C1 segment of cervical spinal cord (tissue), 14 donors: ENCODE measurements at places on chromosomes 5 and 9.

GRCh38 chr9:133492061-133493021 is 13.4 kb upstream of the SLC2A6 start:
- DNase-seq: no peak

- DNase-seq: no peak
These were observed 199.8 kb upstream of the FBXL7 start for GRCh38 chr5:15300141-15300540.

DNA sequence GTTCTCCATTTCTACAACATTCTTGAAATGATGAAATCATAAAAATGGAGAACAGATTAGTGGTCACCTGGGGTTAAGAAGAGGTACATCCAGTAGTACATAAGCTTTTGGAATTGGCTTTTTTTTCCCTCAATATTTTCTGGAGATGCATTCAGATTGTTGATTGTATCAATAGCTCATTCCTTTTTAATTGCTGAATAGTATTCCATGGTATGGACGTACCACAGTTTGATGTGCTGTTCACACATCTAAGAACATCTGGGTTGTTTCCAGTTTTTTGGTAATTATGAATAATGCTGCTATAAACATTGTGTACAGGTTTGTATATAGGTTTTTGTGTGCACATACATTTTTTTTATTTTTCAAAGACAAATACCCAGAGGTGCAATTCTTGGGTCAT is 130.0 kb downstream of the PPP2R2B start:
- DNase-seq: no peak

- no peak for DNase-seq
These were observed 316.8 kb downstream of the MLLT3 start for GRCh38 chr9:20305452-20305851.

DNA sequence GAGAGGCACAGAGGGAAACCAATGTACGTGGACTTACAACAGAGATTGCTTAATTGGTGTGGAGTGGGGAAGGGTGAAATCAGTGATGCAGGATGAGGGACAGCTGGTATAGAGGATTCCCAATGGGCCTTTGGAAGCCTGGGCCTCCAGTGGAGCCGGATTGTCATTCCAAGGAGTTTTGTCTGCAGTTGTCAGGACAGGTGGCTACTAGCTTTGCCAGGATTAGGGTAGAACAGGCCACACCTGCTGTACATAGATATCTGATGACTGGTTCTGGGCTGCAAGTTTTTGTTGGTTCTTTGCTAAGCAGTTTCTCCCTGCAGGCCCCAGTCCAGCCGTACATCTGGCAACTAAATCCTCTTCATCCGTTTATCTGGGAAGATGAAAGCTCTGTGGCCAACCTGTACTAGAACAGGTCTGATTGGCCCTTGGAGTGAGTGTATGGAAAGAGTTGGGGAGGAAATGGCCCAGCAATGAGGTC is 4.2 kb downstream of the SKP2 start:
- no peak for DNase-seq

- no peak for DNase-seq
These were observed 78.8 kb downstream of the GADD45G start for GRCh38 chr9:89683626-89684025.

DNA sequence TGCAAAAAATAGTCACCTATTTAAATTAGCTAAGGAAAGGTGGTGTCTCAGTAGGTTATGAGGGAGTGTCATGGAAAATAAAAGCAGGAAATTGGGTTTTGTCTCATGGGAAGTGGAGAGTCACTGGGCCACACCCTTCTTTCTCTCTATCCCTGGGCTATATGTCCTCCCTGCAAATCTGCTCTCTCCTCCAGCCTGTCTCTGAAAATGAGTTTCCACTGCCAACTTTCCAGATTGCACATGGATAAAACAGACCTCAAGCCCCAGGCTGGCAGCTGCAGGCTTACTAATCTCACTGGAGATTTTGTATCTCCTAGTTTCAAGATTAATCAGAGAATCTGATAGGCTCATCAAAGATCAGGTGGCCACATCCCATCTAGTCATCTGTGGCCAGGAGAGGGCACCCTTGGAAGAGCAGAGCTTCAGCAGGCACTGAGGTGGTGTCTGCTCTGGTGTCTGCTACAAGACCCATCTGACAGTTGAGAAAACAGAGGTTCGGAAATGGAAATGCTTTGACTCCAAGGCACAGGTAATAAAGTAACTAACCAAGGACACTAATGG is 178.9 kb downstream of the MSX2 start:
- no peak for DNase-seq

- no peak for DNase-seq
These were observed 151.0 kb upstream of the RFX3 start for GRCh38 chr9:3676766-3677165.

GRCh38 chr9:92151691-92152393 is 36.6 kb upstream of the SPTLC1 start:
- peak; percentile 26 for DNase-seq

GRCh38 chr5:60887746-60888145 is 43.7 kb upstream of the ELOVL7 start:
- no peak for DNase-seq

- no peak for DNase-seq
These were observed 31.4 kb upstream of the LPCAT1 start for GRCh38 chr5:1555011-1555807.

- DNase-seq: no peak
These were observed 137.3 kb upstream of the SGCD start for GRCh38 chr5:156189628-156190027.

- DNase-seq: no peak
These were observed 627.9 kb upstream of the RORB start for GRCh38 chr9:73869264-73869663.

DNA sequence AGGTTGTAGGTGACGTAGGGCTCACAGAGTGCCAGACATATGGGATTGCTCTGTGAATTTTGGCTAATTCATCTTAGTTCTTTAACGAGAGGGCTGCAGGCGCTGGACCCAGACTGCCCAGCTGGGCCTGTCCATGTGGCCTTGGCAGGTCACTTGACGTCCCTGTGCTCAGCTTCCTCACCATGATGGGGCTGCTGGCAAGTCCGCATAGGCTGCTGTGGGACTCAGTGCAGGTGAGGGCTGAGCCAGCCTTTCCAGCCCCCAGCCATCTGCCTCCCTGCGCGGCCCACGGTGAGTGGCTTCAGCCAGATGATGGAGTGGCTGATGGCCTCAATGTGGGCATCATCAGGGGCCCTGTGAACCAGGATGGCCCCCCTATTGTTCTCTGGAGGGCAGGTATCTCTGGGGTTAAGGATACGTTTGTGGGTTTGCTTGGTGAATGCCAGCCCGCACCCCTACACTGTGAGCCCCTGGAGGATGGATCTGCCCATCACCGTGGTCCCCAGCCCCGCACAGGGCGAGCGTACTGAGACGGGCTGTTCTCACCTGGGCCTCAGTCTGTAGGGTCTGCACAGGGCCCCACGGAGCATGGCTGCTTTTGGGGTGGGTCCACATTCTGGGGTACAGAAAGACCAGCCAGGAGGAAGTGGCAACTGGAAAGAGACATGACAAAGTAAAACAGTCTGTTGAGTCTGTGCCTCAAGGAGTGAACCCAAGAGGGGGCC is 3.7 kb downstream of the CARD19 start:
- DNase-seq: no peak

DNA sequence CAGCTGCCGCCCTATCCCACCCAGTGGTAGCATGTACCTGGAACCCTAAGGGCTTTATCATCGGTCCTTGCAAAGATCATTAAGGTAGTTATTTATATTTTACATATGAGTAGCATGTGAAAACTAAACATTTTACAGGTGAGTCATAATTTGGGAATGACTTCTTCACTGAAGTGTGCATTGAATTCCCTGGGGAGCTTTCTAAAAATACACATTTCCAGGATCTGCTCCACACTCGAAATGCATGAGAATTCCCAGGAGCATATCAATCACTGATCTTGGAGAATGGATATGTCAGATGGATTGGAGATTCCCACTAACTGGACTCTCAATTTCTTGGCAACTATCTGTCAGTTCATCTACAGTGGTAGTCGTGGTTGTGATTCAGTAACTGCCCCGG is 717.5 kb downstream of the IRX1 start:
- DNase-seq: no peak

- no peak for DNase-seq
These were observed 16.8 kb downstream of the CCT5 start for GRCh38 chr5:10266839-10267238.

GRCh38 chr9:75823151-75823550 is 67.3 kb upstream of the PCSK5 start:
- no peak for DNase-seq

DNA sequence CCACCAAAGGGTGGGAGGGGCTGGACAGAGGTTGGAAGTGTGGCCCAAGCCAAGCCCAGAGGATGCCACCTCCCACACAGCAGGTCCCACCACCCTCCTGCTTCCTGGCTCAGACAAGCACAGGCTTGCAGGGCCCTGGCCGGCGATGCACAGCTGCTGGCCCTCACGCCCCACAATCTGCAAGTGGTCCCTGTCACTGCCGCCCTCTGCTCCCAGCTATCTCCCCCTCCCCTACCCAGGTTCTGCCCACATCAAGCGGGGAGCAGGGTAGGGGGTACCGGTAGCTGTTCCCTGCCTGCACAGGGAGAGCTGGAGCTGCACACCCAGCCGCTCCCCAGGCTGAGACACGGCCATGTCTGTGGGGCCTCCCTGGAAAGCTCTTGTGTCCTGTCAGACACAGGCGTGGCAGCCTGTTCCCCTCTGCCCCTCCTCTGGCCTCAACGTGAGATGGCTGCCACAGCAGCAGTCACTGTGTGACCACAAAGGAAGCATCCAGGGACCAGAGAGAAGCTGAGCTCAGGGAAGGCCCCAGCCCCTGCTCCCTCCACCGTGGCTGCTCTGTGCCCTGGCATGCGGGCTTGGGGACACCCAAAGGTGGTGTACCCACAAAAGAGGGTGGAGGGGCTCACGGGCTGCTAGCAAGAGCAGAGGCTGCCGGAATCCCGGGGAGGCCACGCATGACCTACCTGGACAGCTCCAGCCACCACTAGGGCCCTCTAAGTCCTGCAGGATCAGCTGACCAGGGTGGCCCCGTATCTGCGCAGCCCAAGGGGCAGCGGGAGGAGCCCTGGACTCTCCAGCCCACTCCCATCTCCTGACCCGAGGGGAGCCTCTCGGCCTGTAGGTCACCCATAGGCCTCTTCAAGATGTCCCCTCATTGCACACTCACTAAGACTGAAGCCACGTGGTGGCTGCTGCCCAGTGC is 10.9 kb upstream of the ZDHHC11 start:
- DNase-seq: no peak

- DNase-seq: no peak
These were observed 477.0 kb downstream of the CCDC171 start for GRCh38 chr9:16029796-16030363.

DNA sequence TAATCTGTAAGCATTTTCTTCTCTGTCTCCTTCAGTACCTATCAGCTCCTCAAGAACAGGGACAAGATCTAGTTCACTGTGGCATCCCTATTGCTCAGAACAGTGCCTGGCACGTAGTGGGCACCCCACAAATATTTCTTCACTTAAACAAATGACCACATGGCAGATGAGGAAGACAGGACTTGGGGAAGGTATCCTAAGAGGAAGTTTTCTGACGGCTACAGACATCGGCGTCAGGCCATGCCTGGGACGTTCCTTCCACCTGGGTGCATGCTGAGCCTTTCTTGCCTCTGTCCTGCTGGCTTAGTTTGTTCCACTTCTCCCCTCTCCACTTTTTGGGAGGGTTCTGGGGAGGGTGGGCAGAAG is 60.2 kb downstream of the NEURL1B start:
- no peak for DNase-seq

DNA sequence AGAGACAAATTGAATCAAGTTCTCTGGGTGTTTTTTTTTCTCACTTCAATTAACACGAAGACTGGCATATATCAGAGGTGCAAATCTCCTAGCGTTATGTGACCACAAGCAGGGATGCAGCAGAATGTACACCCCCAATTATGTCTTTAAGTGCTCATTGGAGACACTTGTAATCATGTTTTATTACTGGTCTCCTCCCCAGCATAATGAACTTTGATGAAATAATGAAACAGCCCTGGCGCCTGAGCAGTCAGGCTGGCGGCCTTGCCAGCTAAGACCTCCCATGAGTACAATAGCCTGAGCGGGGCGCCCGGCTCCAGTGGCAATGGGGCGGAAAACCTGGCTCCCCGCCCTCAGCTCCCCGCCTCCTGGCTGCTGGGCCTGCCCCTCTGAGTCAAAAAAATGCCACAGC is 209.4 kb upstream of the MSX2 start:
- peak; percentile 41 for DNase-seq

- no peak for DNase-seq
These were observed 372.7 kb upstream of the PTGER4 start for GRCh38 chr5:40306869-40307487.

DNA sequence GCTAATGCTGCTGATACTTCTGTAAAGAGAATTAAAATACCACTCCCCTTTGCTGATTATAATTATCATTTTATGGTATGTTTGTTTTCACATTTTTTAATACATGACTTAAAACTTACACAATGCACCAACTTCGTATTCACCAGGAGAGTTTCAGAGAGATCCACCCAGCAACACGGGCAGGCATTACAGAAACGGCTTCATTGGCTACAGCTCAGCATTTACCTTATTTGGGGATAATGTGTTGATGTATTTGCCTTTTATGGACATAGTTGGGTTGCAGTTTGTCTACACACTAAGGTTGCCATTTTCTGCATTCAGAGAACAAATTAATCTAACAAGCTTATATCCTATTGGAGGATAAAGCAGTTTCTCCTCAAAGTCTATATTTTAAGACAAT is 423.6 kb downstream of the PRDM9 start:
- DNase-seq: no peak

GRCh38 chr5:154410786-154411185 is 35.0 kb upstream of the SAP30L start:
- DNase-seq: no peak

DNA sequence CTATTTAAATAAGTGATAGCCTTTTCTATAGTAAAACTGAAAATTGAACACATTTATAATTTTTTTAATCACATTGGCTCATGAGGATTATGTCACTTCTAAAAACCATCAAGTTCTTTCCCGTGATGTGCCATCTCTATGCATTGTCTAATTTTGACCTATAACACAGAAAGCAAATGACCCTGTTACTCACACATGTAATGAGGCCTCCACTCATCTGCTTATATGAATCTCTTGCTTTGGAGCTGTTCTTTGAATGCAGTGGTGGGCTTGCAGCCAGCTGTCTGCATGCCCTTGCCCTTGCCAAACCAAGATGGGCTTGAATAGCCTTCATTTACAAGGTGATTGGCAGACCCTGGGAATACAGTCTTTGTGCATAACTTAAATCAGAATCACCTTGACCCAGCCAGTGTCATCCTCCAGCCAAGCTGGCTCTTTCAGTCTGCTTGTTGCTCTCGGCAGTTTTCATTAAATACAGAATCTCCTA is 163.2 kb downstream of the TRIO start:
- no peak for DNase-seq

GRCh38 chr9:2761424-2761823 is 44.1 kb downstream of the KCNV2 start:
- DNase-seq: no peak

- no peak for DNase-seq
These were observed 327.5 kb downstream of the EDIL3 start for GRCh38 chr5:84057211-84057610.

- no peak for DNase-seq
These were observed 93.4 kb downstream of the STRBP start for GRCh38 chr9:123174887-123175518.

DNA sequence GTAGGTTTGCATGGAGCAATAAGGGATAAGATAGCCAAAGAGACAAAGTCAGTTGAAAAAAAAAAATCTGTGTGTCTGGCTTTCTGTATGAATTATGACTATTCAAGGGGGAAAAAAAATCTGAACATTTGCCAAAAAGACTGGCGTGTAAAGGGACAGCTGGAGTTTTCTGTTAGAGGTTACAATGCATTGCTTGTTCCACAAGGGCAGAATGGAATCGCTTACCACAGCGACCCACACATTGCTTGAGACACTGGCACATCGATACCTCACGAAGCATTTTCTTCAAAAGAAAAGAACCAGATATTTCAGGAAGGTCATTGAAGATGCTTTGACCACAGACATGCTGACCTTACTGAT is 327.8 kb downstream of the TMEM167A start:
- DNase-seq: no peak
